ENCODE measurements at places on chromosomes 7 and 10.

DNA sequence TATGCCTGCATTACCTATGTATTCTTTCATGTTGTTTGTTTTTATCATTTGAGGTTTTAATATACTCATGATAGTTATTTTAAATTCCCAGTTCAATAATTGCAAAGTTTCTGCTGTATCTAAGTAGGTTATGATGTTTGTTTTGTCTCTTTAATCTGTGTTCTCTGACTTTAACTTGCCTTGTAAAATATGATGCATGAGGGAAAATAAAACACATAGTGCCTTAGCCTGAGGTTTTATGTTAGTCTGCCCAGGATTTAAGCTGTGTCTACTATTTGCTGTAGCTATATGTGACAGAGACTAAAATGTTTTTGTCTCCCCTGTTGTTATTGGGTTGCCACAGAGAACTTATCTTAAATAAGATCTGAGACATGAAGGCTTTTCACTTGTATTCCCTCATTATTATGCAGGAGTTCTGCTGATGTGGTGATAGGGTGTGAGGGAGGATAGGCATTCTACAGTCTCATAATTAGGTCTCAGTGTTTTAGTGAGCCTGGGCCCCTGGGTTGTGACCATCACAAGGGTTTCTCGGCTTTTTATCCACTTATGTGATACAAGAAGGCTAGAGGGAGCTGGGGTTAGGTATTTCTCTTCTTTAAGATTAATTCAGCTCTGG is 582.5 kb downstream of the CNTNAP2 start:
- DNase-seq = no peak

DNA sequence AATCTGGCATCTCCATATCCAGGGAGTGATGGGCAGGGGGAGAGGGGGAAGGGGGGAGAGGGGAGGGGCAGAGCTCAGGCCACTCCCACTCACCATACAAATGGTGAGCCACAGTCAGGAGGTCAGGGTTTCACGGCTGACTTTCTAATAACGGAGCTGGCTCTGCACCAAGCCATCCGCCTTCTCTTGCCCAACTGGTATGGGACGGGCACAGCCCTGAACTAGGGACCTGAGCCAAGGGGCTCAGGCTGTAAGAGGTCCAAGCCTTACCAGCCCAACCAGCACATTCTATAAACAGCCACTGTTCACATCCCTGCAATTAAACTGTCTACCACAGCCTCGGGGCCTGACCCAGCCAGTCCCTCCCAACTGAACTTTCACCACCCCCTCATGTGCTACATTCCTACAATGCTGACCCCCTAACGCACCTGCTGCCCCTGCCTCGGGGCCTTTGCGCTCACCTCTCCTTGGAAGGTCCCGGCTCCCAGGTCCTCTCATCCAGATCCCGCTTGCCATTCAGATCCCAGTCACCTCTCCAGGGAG is 32.5 kb downstream of the RGS10 start:
- DNase-seq = no peak

GRCh38 chr7:43391518-43391917 is 191.4 kb upstream of the STK17A start:
- no peak for DNase-seq

- DNase-seq = no peak
Observed at GRCh38 chr7:111802194-111802772, 240.0 kb upstream of the IMMP2L start.

DNA sequence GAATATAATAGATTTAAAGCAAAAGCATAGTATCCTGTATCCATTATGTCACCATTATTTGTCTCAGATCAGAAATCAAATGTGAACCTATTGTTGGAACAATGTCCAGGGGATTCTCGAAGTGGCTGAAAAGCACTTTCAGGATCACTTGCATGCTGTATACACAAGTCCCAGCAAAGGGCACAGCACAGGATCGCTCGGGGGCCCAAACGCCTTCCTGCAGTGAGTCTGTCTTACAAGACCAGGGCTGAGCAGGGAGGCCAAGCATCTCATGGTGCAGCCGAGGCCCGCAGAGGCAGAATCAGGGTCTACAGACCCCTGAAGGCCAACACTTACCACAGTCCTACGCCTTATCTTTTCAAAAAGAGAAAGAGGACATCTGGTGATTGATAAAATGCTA is 92.3 kb downstream of the TNS3 start:
- DNase-seq = no peak

GRCh38 chr10:3825862-3826351 is 40.9 kb upstream of the KLF6 start:
- DNase-seq = no peak

DNA sequence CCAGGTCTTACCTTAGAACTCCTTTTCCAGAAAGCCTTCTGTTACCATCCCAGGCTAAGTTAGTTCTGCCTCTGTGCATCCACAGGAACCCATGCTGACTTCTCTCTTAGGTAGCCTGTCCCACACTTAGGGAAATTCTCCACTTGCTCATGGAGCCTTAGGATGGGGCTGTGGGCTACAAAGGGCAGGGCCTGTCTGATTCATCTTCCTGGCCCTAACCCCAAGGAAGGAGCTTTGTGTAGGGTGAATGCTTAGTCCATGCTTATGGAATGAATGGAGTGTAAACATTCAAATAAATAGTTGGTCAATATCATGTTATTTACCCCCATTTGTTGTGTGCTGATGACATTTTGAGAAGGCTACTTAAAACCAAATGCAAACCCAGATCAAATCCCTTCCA is 54.7 kb downstream of the EMX2 start:
- no peak for DNase-seq

DNA sequence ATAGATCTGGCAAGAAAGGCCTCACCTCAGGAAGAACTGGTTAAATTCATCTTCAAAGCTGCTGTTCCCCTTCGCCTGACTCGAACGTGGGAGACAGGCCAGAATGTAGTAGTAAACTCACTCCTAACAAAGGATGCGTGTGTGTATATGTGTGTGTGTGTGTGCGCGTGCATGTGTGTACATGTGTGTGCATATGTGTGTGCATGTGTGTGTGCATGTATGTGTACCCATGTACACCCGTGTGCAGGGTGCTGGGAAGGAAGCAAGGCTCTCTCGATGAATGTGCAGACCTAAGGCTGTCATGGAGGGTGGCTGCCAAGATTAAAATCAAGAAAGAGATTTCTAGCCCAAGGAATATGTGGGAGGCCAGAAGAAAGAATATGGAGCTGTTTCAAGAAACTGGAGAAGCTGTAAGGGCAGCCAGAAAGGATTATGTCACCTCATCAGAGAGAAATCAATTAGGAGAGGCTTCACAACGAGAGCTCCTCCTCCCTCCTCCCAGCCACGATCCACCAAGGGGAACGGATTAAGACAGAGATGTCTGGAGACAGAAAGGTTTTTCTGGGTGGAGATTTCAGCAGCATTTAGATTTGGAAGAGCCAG is 34.0 kb upstream of the LBX1 start:
- DNase-seq = no peak

DNA sequence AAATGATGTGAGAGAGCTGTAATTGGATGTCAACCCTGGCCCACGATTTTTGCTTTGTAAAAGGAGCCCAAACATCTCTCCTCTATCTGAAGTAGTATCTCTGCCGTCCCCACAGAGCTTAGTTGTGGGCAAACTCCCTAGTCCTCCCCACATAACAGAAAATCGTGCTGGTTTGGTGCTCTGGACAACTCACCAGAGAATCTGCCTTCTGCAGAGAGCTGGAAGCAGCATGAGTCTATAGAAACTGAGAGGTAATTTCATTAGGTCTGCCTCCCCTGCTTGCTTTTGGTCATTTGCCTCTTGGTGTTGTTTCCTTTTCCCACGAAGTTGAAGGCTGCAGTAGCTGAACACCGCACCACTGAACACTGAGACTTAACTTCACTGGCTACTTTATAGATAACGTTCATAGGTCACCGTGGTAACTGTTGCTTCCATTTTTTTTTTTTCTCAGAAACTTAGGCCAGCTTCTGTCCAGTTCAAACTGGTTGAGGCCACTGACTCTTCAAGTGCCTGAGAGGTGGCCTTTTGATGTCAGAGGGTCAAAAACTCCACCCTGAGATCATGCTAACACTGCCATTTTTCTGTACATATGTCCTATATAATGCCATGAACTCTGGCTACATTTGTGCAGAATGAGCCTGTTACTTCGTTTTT is 3.3 kb upstream of the CDCA7L start:
- no peak for DNase-seq

- DNase-seq = no peak
Observed at GRCh38 chr10:16993186-16993585, 136.4 kb downstream of the CUBN start.

DNA sequence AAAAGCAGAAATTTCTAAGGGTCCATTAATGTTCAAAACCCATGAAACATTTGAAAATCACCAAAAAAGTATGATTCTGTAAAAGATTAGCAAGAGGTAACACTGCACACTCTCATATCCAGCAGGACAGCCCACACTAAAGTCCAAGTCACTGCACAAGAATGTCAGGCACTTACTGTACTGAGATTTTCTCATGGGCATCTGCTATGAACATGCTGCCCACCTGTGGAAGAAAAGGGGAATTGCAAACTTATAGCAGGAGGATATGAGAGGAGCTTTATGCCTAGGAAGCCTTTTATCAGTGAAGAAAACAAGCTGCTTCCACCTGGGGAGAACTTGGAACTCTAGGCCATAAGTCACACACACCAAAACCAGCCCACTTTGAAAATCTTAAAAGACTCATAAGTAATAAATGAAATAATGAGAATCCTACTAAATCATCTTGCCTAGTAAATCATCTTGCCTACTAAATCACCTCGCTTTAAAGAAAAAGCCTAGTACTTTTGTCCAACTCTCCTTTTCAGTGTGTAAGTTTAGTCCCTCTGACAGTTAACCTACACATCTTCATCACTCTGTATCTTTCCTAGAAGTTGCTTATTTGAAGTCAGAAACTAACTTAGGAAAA is 46.1 kb downstream of the ARMH3 start:
- peak; percentile 52 for DNase-seq
